ENCODE measurements at places on chromosomes 11 and 22. TPM values are rescaled to one million over a fixed set of nuclear protein-coding genes. Genes with fewer than 3 reads are reported as not detected.

- DNase-seq, result no peak
Measured at GRCh38 chr22:29768052-29768693, 1.0 kb downstream of the UQCR10 start.

- DNase-seq, result no peak
Measured at GRCh38 chr22:38862375-38863329, 9.4 kb downstream of the CBX6 start.

DNA sequence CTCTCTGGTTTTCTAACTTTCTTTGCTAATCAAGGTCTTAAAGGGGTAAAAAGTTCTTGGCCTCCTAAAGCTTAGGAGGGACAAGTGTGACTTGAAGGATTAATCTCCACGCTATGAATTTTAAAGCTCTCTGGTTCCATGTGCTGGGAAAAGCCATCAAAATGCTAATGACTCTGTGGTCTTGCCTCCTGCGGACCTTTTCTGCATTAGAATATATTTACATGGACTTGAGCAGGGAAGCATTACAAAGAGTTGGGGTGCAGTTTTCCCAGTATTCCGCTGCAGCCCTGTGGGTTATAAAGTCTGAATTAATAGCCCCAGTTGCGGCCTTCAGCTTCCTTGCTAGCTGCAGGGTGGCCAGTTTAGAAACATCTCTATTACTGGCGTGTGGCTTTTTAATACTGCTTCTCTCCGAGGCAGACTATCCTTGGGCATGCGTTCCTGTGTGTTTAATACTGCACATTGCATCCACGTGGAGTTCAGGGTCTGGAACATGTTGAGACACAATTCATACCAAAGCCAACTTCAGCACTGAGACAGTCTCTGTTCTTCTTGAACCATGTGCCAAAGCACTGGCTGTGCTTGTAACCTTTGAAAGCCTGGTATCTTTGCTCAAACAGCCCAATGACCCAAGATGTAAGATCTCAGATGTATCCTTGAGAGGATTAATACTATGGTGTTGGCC lies 27.3 kb downstream of the TSPAN18 start:
- no peak for DNase-seq

Gene LRRC10B
- polyA plus RNA-seq, result 0.63 TPM

DNA sequence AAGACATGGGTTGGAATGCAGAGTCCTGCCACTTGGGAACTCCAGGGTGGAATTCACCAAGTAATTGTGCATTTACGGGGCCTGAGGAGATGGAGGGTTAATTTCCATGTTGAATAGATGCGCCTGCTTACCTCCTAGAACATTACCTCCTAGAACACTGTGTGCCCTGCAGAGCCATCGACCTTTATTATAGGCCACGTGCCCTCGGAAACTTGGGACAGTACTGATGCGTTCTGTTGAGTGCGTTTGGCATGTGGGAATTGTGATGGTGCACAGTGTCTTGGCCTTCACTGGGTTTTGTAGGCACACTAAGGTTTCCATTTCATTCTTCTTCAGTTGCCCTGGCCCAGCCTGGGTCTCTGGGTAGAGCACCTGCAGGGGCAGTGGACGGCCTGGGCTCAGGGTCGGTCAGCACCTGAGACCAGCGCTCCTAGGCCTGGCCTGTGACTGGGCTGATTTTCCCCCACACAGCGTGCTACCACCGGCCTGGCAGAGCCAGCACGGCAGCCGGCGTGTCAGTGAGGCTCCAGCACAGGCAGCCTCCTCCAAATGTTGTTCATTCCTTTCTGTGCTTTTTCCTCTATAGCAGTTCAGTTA lies 12.7 kb downstream of the TRMU start:
- DNase-seq, result no peak

DNA sequence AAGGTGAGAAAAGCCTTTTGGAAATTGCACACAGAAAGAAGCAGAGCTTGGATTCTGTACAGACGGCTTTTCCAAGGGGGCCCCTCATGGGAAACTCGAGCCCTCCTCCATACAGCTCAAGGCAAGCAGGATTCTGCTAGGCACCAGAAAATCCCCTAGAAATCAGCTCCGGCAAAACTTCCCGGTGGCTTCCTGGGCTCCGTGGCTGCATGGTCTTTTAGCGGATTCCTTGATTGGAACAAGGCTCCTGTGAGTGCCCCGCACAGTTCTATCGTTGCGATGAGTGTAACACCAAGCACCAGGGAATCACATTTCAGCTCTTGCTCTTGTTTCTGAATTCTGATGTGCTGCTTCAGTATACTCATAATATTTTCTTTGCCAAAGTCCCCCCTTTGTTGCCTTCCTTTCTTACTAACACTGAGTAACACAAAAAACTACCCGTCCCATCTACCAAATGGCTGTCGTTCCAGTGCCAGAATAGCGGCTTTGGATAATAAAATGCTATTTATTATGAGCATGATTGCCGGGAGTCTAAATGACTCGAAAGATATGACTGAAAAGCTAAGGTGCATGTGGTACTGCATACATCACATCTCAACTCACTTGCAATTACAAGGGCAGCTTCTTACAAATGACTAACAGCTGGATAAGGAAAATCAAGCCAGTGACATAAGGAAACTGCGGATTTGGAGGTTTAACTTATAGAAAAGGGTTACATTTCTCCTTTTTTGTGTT lies 494.1 kb downstream of the DLG2 start:
- peak; percentile 17 for DNase-seq

Gene RPS25
- 993 TPM for polyA plus RNA-seq

DNA sequence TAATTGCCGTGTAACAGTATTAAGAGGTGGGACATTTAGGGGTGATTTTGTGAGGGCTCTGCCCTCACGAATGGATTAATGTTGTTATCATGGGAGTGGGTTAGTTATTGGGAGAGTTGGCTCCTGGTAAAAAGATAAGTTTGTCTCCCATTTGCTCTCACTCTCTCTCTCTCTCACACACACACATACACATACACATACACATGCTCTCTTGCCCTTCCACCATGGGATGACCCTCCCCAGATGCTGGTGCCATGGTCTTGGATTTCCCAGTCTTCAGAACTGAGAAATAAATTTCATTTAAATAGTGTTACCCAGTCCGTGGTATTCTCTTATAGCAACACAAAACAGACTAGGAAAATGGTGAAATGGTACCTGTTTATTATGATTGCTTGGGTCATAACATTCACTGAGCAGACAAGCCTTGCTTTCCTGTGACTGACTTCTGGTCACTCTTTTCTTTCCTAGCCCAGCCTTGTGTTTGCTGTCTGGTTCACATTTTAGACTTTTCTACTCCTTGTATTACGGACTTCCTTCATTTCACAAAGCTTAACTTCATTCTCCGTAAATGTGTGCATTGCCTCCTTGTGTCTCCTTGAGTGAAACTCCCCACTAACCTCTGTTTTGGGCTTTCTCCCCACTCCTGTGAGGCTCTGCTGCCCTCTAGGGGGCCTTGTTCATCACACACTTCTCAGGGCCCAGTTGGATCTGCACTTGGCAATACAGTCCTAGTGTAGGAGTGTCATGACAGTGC lies 206.5 kb upstream of the CTSC start:
- DNase-seq, result peak; percentile 92

DNA sequence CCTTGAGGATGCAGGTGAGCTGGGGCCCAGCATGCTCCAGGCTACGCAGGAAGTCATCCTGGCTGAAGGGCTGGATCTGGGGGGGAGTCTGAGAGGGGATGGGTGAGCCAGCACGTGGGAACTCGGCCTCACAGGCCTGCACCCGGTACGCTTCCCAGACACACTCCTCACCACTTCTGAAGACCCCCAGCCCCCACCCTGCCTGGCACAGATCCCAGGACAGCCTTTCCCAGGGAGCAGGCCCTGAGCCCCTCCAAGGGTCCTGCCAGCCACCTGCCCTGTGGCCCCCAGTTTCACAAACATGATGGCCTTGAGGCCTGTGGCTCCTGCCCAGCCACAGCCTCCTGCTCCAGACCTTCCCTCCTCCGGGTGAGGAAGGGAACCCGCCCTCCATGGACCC lies 5.6 kb upstream of the PLXNB2 start:
- no peak for DNase-seq

DNA sequence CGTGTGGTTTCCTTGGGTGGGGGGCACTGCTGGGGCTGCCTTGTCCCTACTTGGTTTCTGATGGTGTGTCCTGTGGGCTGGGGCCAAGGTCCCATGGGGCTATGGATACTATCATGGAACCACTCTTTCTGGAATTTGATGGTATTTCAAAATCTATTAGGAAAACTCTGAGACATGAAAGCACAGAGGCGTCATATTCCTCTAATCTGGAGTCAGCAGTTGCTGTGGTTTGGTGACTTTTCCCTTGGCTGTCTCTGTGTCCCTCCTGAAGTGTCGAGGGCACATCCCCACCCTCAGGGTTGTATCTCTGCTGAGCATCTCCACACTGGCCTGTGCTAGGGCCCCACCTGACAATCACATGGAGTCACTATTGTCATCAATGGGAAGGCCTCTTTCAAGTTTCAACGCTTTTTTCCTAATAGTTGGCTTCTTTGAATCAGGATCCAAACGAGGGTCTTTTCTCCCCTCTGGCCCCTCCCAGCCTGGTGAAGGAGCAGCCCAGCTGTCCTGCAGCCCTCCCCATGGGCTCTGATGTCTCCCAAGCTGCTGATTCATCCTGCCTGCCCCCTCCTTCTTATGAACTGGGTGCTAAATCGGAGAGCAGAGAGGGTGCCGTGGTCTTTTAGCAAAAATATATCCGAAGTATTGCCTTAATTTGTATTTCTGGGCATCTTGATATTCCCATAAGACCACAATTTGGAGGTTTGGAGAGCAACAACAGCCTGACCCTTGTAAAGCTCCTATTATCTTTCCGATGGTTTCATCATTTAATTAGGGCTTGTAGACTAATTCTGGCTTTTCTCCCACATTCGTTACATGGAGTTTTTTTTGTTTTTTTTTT lies 38.5 kb downstream of the MED15 start:
- DNase-seq, result no peak

Gene TTLL1
- 18.7 TPM for polyA plus RNA-seq

Gene TRIM22
- polyA plus RNA-seq, result 9.9 TPM

Gene GPHA2
- polyA plus RNA-seq, result 2.6 TPM

- no peak for DNase-seq
Measured at GRCh38 chr11:61730240-61730994, 22.0 kb upstream of the MYRF start.

Gene APOA1
- 97.1 TPM for polyA plus RNA-seq

DNA sequence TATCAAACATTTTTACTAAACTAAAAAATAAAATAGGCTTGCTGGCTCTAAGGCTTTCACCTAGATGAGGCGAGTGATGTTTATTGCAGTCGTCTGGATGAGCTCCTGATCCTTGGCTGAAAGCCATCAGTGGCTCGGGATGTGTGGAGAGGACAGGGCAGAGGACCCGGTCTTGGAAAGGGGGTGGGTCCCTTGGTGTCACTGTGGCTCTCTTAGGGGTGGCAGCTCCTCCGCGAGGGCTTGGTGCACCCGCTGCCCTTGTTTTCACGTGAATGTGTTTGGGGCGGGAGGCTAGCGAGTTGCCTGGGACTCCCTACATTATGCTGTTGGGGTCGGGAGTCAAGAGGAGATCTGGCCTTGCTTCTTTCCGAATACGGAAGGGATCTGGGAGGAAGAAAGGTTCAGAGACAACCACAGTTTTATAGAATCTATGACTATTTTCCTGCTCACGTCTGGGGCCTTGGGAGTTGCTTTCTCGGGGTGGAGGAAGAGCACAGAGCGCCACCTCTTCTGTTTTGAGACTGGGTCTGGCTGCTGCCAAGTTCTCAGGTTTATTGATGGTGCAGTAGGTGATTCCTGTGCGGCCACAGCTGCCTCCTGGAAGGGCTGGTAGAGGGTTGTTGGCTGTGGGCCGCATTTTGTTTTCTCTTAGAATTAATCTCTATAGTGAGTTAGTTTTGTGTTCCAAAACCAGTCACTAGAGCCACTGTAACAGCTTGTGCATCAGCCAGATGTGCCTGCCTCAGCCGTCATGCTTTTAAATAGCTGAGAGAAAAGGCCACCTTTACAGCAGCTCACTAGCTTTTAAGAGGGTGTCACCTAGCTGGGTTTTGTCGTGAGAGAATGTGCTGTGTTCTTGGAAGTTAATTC lies 12.8 kb downstream of the TBC1D22A start:
- DNase-seq, result no peak

GRCh38 chr11:61507962-61508861 lies at the start of gene LRRC10B:
LRRC10B (plus strand) TSS chr11:61508749; CDS start chr11:61508999, 250 bp downstream.
- peak; percentile 76 for DNase-seq

DNA sequence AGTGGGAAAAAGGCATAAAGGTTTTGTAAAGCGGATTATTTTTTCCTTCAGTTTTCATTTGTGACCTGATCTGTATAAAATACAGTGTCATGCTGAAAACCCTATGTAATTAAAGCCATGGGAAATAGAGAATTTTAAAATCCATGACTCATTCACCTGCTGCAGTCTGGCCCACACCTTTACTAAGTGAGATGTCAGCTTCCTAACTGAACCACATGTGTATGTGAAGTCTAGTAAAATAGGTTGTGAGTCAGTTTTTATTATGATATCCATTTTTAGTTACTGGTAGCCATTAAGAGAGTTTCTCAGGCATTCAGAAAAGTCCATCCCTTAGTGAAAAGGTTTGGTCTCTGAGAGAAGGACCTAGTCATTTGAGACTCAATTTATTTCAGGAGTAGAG lies 60.9 kb downstream of the TRIM44 start:
- DNase-seq, result no peak

DNA sequence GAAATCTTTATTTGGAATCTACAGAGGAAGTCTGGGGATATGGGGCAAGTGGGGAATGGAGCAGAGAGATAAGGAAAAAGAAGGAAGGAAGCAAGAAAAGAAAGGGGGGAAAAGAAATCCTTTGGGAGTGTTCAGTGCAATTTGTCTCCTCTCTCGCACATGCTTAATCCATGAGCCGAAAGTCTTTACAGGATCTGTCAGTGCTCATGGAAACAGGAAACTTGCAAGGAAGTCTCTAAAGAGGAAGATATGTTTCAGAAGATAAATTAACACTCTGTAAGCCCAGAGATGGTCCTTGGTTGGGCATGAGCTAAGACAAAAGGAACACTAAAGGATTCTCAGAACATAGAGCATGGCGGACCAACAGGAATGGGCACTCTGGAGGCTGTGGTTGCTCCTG lies 47.9 kb upstream of the FLI1 start:
- no peak for DNase-seq

Gene XKR3
- not detected for polyA plus RNA-seq

Gene FXYD2
- polyA plus RNA-seq, result 316 TPM

Gene SLN
- 0.27 TPM for polyA plus RNA-seq

Gene ADM
- 6.4 TPM for polyA plus RNA-seq

- DNase-seq, result no peak
Measured at GRCh38 chr22:49768077-49768910, 59.4 kb downstream of the BRD1 start.

- no peak for DNase-seq
Measured at GRCh38 chr11:9302448-9302847, 11.9 kb downstream of the TMEM41B start.

Gene LPXN
- polyA plus RNA-seq, result 10.9 TPM

DNA sequence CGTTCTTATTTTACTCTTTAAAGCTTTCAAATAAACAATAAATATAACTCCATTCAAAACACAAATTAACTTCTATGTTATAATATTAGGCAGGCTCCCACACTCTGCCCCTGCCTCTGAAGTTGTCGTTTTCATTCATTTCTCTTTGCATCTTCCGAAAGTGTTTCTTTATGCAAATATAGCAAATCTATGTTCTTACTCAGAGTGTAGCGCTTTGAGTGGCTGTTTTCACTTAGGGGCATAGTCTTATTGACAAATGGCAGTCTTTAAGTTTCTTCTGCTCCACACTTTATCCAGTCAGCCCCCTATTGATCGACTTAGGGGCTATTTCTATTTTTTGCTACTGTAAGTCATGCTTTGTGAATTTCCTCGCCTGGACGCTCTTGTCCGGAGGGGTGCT lies 45.3 kb upstream of the RTL6 start:
- no peak for DNase-seq

Gene DBX1
- polyA plus RNA-seq, result not detected
